Mucosa of descending colon (tissue), 3 donors: ENCODE measurements at places on chromosomes 5 and 9. TPM values are rescaled to one million over a fixed set of nuclear protein-coding genes. Genes with fewer than 3 reads are reported as not detected.

Gene RGS7BP
- 0.63 TPM for total RNA-seq

Gene SUSD3
- total RNA-seq = 1.2 TPM

DNA sequence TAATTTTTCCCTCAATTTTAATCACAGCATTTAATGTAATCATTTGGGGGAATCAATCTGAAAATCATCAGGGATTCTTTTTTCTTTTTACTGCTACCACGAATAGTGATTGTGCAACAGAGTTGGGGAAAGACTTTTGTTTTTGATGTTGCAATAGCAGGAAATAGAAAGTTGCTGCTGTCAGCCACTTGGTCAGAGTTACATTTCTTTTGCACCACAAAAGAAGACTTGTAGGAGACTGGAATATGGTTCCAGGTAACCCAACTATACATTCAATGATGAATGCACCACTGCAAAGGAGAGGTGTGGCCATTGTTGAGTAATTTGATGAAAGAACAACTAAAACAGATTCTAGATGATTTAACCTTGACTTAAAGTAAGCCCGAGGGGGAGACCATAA is 46.3 kb upstream of the PALM2AKAP2 start:
- no peak for DNase-seq

DNA sequence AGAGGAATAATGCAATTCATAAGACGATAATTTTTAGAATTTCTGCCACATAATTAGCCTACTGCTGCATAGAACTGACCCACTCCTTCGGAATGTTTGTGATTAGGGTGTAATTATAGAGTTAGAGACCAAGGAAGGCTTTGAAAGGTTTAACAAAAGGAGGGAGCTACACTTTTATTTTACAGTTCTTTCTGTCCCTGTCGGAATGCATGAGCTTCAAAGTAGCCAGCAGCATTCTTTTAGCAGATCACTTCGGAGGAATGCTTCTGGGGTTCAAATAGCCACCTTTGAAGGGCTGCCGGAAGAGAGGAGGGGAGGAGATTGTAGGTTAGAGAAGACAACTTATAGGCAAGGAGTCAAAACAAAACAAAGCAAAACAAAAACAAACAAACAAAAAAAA is 168.1 kb downstream of the GRIA1 start:
- DNase-seq = no peak

DNA sequence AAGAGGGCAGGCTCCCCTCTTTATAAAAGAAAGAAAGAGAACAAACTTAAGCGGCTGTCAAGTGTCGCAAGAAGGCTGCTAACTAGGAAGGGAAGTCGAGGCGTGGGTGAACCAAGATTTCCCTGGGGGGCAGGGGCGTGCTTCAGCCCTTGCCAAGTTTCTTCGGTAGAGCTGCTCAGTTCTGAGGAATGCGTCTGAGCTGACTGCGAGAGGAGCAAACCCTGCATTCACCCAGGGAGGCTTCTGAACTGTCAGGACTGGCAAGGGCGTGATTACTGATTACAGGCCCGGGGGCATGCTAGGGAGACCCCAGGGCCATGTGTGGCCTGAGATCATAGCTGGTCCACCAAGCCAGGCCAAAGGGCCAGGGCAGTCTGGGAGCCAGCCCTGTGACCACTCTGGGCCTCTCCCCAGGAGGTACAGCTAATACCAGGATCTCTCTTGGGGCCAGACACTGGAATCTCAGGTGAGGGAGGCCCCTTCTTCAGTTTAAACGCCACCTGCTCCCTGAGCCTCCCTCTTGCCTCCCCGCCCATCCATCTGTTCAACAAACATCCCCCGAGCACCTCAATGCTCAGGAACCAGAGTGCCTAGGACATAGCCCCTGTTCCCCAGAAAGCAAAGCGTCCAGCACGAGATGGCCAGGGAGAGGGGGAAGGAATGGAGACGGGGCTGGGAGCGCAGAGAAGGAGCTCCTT is 30.9 kb downstream of the SARDH start:
- DNase-seq = peak; percentile 25

- no peak for DNase-seq
These were observed 19.4 kb downstream of the PLPPR1 start for GRCh38 chr9:101047848-101048397.

DNA sequence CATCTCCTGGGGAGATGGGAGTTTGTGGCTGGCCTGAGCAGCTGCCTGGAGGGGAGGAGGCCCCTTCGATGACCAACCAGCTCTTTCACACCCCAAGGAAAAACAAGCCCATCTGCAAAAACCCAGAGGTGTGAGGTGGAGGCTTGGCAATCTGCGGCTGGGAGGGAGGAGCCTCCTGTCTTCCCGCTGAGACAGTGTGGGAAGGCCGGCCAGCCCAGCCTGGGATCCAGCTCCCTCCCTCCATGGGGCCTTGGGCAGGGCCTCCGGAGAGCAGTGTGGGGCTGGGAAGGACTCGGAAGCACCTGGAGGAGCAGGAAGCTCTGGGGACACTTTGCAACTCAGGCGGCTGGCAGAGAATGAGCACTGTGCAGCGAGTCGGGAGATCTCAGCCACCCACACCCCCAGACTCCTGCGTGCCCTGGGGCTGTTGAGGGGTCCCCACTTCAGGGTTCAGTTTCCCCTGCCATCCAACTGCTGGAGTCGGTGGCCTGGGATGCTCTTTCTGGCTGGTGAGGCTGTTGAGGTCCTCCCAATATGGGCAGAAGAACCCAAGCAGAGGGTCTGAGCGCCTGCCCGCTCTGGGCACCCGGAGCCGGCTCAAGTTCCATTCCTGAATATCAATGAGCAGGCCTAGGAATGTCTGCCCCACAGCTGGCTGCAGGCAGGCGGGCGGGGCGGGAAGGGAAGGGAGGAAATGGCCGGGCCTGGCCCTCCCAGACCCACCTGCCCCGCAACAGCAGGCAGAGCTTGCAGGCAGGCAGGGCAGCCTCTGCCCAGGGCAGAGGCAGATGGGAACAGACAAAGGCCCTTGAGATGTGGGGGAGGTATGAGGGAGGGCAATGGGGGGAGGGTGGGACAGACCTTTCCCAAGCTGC is 101.1 kb downstream of the FGF18 start:
- DNase-seq = peak; percentile 44

GRCh38 chr5:98843481-98843880 is 70.0 kb downstream of the RGMB start:
- no peak for DNase-seq
